Stimulated activated naive CD4-positive, alpha-beta T cell treated with Interleukin-2 at 50 U/mL for 16 hours (primary cell): ENCODE measurements at places on chromosomes 5 and 9.

- no peak for DNase-seq
Measured at GRCh38 chr9:5799314-5799713, 33.6 kb downstream of the ERMP1 start.

GRCh38 chr9:135751501-135751900 lies 49.5 kb downstream of the KCNT1 start:
- DNase-seq: no peak

DNA sequence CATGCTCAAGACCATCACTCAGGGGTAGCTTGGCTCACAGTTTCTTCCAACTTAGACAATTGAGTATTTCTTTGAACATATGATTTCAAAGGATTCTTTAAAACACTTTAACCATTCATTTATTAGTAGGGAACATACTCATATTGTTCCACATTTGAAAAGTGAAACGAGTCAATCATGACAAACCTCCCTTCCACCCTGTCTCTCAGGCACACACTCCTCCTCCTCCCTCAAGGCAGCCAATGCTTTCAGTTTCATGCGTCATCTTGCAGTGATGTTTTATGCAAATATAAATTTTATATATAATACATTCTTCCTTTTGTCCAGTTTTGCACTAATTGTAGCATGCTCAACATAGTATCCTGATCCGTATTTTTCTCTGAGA lies 126.0 kb upstream of the BOD1 start:
- no peak for DNase-seq

- DNase-seq: no peak
Measured at GRCh38 chr9:111360881-111361280, 30.9 kb upstream of the OR2K2 start.

DNA sequence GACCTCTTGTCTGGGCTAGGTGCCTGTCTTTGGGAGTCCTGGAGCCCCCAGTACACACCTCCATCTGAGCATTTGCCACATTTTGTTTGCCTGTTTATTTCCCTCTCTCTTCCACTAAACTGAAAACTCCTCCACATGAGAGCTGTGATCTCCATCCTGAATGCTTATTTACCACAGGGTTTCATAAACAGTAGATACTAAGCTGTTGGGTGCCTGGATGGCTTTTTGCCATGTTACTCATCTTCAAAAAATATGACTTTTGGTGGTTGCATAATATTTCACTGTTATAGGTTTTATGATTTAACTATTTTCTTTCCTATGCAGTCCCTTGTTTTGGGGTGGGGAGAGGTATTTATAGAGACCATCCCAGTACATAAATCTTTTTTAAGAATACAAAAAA lies 99.6 kb downstream of the APBA1 start:
- no peak for DNase-seq

DNA sequence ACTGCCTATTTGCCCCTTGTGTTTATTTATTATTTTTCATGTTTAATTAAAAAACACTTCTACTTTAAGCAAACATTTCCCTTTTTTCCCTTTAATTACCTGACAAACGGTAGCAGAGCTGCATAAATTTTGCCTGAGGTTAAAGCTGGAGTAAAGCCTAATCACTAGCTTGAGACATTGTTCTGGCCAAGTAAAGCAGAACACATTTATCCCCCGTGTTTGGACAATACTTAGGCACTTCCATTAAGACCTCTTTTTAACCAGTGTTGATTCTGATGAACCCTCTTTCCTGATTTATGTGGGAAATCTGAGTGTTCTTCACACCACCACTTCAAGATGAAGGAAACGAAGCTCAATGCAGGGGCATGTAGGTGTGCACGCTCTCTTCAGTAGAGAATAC lies 54.5 kb downstream of the BNC2 start:
- no peak for DNase-seq

GRCh38 chr9:2493109-2493508 lies 128.5 kb upstream of the VLDLR start:
- DNase-seq: no peak

DNA sequence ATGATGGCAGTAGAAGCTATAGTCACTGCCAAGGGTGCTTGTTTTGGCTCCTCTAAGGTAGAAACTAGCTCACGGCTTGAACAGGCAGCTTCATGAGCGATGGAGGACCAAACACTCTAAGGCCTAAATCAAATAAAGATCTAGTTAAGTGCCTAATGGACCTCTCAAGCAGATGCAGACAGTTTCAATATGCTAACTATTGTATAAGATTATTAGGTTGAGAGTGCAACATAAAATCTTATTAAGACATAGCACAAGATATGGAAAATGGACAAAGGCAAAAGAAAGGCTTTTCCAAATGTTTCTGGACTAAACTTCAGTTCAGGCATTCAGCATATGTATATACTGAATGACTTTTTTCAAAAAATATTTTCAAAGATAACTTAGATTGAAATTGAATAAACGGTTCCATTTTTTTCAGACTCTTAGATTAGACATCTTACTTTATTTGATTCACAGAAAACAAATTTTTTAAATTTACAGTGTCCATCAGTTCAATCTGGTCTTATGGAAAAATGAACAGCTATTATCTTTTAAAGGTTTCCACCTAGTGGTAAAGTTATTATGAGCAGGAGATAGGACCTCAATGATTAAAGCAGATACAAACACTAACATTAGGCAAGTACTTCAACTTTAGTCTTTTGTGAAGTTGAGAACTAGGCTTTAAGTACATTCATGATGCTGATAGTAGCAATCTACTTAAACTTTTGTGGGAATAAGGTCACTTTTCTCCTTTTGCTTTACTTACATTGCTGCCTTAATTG lies 1167.7 kb downstream of the MAT2B start:
- DNase-seq: no peak

DNA sequence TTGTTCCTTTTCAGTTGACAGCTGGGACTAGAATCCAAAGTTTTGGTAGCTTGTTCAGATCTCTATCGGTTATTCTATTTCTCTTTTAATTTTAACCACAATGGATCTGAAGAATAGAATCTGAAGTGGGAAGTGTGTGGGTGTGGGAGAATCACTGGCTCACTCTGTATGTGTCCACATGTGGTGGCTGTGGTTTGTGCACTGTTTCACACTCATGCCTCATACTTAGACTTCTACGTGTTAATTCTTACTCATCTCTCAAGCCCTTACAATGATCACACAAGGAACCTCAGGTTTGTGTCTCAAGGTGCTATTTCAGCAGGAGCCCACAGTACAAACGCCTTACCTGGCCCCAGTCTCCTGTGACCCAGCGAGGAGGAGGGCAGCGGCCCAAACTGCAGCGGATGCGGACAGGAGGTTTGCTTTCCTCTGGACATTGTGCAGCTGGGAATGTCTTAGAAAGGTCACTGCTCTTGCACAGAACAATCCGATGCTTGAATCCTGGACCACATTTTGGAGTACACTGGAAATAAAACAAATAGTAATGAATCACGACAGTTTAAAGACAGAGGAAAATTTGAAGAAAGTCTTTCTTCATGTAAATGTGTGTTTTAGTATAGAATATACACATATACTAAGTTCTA lies 309.1 kb downstream of the ADAMTS6 start:
- DNase-seq: peak; percentile 45
